Stimulated activated CD8-positive, alpha-beta memory T cell treated with anti-CD3 and anti-CD28 coated beads, Interleukin-15, amount 100 ng/mL, for 1 hour (primary cell): ENCODE measurements at places on chromosomes 16 and 17.

DNA sequence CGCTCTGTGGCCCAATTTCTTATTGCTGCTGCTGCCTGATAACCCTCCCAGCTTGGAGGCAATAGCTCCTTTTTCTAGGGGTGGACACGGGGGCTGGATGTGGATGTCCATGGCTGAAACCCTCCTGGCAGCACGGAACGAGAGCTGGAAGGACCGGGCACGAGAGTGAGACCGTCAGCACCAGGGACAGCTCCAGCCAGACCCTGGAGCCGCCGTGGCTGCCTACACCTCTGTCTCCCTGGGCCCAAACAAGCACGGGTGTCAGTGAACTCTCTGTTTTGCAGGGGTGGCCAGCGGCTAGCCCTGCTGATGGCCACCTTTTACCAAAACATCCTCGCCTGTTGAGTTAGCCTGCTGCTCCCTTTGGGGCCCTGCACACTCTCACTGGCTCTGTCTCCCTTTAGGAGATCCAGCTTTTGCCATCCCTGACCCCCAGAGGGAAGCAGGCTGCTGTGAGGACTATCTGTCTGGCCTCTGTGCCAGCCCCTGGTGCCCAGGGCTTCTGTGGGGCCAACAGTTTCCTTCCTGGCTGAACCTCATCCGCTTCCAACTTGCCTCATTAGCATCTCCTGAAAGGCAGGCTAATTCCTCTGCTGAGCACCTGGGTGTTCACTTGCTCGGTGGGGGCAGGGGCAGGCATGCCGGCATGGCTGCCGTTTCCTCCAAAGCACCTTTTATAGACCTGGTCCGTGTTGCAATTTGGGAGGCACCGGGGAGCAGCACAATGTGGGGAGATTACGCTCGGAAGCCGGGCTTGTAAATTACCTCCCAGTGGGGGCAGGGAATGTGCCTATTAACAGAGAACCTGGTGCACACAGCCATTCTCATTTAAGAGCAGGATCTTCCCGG is 118.1 kb downstream of the ENGASE start:
- DNase-seq = no peak

DNA sequence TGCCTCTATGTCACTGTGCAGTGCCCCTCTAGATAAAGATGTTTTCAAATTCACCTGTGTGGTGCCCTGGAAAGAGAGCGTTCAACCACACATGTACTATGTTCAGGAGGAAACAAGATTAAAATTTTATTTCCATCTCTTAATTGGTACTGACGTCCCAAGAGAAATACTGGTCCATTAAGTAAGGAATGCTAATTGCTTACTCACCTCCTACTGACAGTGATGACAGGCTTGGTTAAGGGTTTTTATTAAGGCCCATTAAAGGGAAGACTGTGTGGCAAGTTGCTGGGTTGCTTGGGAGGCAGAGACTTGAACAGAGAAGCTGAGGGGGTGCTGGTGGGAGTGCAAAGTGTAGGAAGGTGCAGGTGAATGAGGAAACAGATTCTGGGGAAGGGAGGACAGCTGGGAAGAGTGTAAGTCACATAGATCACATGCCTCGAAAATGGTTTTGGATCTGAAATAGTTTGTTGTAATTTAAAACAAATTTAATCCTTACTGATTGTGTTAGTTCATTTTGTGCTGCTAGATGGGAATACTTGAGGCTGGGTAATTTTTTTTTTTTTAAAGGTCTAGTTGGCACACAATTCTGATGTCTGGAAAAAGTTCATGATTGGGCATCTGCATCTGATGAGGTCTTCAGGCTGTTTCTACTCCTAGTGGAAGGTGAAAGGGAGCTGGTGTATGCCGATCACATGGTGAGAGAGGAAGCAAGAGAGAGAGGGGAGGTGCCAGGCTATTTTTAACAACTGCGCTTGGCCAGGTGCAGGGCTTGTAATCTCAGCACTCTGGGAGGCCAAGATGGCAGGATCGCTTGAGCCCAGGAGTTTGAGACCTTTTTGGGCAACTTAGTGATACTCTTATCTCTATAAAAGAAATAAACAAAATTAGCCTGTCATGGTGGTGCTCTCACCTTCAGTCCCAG is 140.5 kb downstream of the CACNG3 start:
- DNase-seq = no peak

GRCh38 chr17:31579265-31579664 is 187.8 kb downstream of the RAB11FIP4 start:
- no peak for DNase-seq

DNA sequence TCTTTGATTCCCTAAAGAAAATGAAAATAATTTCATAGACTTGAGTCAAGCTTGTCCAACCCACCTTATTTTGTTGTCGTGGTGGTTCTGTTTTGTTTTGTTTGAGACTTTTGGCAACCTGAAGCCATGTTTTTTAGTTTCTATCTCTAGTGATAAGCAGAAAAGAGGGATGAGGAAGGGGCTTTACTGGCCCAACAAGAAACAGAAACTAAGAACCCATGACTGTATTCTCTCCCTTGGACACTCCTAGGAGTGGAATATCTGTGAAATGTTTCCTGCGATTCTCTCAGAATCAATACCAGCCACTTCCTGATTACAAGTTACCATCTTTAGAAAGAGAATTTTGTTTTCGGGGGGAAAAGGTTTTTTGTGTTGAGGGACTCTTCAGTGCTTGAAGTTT is 207.5 kb downstream of the PRKCA start:
- DNase-seq = no peak
